ENCODE measurements at places on chromosomes 11 and 22. TPM values are rescaled to one million over a fixed set of nuclear protein-coding genes. Genes with fewer than 3 reads are reported as not detected.

TRIM49 gene
- polyA plus RNA-seq: not detected

FAM227A gene
- polyA plus RNA-seq: 0.69 TPM

CCDC116 gene
- 0.09 TPM for polyA plus RNA-seq

LRRC55 gene
- polyA plus RNA-seq: 1.3 TPM

KCNQ1 gene
- 2.4 TPM for polyA plus RNA-seq

All from muscle of leg (tissue), 16 donors.